ENCODE measurements at places on chromosomes 5 and 9.
A peak's percentile ranks its signal among the peaks of the same experiment; 100 is the strongest.

DNA sequence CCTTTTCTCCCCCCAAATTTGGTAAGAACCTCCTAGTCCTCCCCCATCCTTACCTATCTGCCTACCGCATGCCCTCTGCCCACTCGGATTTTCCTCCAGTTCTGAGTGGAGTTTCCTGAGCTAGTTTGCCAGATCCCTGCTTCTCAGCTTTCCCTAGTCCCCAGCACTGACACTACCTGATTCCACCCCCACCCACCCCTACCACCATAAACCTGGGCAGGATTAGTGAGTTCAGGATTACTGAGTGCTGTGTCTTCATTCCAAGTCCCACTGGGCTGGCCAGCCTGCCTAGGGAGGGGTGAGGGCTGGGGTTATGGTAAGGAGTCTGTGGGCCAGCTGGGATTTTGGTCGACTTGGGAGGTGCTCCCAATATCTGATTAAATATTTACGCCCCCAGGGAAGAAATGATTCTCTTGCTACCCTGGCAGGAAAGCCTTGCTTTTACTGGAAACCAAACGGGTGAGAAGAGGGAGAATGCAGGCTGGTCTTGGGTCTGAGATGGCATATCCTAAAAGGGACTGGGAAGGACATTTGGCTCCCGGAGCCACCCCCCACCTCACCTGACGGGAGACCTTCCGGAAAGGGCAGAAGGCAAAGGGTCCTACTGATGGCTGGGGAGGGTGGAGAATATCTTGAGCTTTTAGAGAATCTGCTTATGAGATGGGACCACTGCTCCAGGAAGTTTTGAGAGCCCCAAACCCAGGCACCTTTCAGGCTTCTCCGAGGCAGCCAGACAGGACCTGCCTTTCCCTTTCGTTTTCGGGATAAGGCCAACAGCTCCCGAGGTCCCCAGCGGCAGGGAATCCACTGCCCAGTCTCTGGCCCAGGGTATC, 3.7 kb downstream of the PITX1 start:
- no peak for DNase-seq

DNA sequence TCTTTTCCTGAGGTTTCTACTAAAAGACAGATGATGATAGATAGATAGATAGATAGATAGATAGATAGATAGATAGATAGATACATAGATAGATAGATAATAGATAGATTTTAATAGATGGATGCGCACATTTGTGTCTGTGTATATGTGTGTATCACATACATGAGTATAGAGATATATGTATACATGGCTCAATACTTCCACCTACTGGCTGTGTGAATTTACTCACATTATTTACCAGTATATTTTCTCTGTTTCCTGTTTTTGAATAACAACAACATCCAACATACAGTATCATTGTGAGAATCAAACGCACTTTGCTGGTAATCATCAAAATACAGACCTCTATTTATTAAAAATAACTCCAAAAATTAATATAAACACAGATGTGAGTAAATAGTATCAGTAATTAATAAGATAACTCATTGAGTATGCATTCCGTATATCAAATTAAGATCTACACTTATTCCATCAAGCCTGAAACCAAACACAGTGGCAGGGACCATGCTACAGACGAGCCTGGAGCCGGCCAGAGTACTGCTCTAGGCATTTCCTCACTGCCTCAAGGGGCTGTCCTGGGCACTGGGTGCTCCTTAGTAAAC, 338.0 kb downstream of the SEMA5A start:
- no peak for DNase-seq

GRCh38 chr5:35003018-35003957, 44.5 kb downstream of the AGXT2 start:
- peak; percentile 10 for DNase-seq

- DNase-seq: no peak
These were observed 123.9 kb upstream of the HAPLN1 start for GRCh38 chr5:83844449-83845068.

DNA sequence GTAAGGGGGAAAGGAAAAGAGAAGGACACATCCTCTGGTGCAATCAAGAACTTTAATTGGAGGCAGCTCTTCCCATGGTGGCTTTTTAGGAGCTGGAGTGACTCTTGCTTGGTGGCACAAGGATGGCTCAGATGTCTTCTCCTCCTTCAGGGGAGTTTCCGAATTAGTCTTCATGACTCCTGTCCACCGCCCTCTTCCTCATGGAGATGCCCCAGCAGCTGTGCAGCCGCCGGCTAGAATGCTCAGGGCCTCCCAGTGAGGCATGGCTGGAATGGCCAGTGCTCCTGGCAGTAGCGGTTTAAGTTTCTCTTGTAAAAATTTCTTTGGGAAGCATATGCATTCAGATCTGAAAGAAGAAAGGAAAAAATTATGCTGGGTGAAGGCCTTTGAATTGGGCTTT, 8.8 kb upstream of the TEX53 start:
- no peak for DNase-seq

Measured in stimulated activated CD8-positive, alpha-beta memory T cell treated with anti-CD3 and anti-CD28 coated beads, Interleukin-4, amount 100 ng/mL, for 1 hour (primary cell).